ENCODE measurements at places on chromosomes 11 and 22.

DNA sequence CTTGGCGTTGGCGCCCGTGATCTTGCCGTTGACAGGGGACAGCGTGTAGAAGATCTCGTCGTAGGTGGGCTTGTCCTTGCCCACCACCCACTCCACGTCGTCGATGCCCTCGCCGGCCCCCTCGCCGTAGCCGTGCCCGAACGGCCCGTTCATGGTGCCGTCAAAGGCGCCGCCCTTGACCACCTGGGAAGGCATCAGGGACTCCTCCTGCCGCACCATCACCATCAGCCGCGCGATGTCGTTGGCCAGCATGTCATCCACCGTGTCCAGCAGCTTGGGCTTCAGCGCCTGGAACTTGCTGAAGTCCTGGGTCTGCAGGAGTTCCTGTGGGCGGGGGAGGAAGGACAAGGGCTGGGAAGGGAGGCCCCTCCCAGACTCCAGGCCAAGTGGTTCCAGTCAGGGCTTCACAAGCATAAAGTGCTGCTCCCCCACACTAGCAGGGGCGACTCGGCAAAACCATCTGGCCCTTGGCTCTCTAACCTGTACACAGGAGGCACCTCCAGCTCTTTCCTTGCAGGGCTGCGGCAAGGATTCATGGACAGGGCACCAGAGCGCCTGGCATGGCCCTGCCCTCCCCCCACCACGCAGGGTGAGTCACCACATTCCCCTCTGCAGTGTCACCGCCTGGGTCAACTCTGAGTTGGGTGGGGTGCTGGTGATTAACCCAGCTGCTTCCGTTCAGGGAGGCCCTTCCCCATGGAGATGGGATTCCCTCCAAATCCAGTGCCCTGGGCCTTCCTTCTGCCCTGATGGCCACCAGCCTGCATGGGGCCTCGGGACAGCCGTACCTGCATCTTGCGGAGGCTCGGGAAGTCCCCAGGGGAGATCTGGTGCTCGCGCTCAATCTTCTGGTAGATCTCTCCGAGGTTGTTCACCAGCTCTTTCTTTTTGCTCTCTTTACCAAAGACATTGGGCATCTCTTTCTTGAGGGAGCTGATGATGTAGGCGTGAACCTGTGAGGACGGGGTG, 10.4 kb upstream of the CDC42BPG start:
- no peak for DNase-seq

DNA sequence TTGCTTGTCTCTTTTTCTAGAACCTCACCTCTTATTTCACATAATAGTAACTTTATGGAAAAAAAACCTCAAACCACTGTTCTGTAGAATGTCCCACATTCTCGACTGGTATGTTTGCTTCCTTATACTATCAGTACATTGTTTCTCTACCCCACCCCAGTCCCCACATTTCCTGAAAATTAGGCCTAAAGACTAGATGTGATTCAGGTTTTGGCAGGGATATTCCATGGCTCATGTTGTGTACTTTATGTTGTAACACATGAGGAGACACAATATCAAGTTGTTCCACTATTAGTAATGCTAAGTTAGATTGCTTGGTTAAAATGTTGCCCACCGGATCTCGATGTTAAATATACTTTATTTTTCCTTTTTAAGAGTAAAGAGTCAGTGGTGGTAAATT, 34.7 kb downstream of the DDIAS start:
- DNase-seq, result no peak

DNA sequence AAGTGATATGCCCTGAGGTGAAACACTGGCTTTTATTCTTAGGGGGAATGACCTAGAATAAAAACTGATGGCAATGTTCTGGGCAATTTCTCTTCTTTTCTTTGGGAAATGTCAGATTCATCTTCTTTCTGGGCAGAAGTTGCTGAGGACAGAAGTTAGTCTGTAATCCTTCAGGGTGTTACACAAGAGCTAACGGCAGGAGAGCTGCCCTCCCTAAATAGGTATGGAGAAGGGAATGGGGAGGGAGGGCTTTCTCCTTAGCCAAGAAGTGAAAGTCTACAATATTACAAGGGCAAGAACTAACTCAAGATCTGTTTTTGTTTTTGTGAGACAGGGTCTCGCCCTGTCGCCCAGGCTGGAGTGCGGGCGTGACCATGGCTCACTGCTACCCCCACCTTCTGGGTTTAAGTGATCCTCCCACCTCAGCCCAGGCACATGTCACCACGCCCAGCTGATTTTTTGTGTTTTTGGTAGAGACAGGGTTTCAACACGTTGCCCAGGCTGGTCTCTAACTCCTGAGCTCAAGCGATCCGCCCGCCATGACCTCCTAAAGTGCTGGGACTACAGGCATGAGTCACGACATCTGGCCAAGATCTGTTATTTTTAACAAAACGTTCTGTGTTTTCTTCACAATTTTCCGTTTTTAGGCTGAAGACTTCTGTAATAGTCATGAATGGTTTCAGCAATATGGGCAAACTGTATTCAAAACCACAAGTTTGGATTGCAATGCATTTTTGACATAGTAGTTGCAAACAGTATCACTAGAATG, 7.2 kb downstream of the PIWIL4 start:
- no peak for DNase-seq

GRCh38 chr11:61507962-61508861, at the start of gene LRRC10B:
TSS of gene LRRC10B (plus strand) at chr11:61508749. CDS start at chr11:61508999, 250 bp downstream.
- DNase-seq, result no peak

DNA sequence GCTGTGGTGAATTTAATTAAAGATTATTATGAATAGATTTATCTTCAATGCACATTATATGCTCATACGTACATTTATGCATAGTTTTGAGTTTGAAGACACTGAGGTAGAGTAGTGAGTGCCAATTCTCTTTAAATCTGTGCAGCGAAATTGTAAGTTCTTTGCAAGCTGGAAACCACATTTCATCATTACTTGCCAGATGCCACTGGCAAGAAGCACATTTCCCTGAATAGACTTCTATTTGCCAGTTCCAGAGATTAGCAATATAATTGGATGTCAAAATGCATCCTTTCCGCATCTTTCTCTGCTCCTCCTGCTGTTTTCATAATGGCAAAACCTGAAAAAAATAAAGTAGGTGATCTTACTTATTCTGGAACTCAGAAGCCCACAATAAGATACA, 448.0 kb downstream of the LUZP2 start:
- DNase-seq, result no peak
